ENCODE measurements at places on chromosomes 5 and 9.

DNA sequence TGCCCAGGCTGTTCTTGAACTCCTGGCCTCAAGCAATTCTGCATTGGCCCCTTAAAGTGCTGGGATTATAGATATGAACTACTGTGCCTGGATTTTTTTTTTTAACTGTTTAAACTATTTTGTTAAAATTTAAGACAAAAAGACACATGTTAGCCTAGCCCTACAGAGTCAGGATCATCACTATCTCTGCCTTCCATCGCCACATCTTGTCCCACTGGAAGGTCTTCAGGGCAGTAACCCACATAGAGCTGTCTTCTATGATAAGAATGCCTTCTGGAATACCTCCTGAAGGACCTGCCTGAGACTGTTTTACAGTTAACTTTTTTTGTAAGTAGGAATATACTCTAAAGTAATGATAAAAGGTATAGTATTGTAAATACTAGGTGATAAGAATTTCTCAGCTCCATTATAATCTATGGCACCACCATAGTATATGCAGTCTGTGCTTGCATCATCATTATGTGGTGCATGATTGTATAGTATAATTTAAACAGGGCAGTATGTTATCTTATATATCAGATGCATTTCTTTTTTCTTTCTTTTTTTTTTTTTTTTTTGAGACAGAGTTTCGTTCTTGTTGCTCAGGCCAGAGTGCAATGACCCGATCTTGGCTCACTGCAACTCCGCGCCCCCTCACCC lies 52.7 kb downstream of the DENND4C start:
- no peak for DNase-seq

GRCh38 chr9:137757613-137758029 lies 120.0 kb upstream of the CACNA1B start:
- no peak for DNase-seq

DNA sequence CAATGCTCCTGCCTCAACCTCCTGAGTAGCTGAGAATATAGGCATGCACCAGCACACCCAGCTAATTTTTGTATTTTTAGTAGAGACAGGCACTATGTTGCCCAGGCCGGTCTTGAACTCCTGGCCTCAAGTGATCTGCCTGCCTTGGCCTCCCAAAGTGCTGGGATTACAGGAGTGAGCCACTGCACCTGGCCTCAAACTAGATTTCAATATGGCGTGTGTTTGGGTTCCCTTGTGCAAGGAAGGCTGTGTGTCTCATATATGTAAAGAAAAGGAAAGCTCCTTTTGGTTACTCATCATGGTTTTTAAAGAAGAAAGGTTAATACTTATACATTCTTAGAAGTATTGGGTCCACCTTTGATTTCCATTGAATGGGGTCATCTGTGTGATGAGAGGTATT lies 70.7 kb downstream of the ANKRD33B start:
- DNase-seq: no peak

DNA sequence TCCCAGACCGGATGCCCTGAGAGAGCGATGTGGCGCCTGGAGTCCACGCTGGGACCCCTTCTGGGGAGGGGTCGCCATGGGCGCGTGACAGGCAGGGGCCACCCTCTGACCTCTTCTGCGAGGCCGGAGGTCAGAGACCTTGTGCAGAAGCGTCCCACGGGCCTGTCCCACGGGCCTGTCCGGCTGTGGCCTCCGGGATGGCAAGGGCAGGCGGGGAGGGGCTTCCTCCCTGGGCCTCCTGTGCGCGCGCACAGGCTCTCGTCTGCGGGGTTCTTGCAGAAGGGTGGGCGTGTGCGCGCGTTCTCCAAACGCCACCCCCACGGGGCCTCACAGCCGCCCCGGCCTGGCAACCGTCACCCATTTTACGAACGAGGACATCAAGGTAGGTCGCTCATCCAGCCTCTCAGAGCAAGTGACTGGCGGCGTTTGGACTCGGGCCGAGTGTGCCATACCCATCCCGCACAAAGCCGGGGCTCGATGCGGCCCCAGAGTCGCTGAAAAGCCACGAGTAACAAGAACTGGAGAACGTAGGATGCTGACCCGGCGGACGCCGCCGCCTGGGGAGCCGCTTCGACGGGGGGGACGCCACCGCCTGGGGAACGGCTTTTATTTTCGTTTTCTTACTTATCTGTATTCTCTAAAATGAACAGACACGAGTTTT lies 897 bp downstream of the AHRR start:
- DNase-seq: no peak

DNA sequence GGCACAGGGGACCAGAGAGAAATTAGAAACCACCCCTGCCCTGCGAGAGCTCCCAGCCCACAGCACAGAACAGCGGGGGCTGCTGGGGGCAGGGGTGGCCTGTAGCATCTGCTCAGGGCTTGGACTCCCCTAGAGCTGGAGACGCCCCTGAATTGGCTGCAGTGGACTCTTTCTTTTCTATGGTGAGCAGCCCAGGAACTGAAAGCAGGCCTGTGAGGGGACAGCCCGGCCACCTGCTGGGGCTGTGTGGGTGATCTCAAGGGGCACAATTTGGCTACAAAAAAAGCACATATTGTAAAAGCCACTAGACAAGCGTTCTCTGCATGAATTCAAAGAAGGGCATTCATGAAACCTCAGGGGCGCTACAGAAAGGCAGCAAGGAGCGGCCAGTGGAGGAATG lies 57.5 kb upstream of the ICE1 start:
- DNase-seq: no peak

DNA sequence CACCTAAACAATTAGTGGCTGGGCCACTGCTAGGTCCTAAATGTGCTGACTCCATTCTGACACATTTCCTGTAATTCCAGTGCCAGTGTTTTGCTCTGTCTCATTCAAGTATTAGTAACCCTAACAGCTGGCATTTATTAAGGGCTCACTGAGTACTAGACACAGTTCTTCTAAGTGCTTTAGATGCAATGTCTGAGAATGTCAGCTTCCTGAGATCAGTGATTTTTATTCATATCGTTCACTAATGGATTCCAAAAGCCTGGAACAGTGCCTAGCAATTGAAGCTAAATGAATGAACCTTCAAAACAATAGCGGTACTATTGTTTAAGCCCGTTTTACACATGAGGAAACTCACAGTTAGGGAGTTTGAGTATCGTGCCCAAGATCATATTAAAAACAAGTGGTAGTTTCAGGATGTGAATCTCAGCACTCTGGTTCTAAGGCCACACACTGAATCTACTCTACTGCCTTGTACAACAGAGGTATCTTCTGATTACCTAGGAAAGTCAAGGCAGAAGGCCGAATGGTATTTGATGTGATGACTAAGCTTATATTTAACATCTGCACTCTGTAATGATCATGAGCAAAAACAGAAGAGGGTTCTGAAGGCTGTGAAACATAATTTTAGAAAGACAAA lies 304.0 kb downstream of the PJA2 start:
- DNase-seq: no peak

DNA sequence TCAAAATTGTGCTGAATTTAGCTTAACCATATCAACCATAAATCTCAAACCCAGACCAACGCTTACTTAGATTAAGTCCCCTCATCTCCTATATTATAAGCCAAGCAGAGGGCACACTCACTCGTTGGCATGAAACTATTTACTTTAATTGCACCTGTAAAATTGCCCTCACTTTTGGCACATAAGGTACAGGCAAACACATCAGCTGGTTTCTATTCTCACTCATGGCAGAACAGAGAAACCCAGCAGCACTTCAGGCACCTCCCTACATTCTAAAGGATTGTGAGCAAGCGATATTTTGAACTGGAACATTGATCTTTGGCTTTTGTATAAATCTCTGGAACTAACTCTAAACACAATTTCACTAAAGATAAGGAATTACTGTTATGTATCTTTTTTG lies 845.6 kb upstream of the CDH6 start:
- DNase-seq: no peak

- DNase-seq: no peak
These were observed 139.6 kb downstream of the GABRB2 start for GRCh38 chr5:161406880-161407279.

DNA sequence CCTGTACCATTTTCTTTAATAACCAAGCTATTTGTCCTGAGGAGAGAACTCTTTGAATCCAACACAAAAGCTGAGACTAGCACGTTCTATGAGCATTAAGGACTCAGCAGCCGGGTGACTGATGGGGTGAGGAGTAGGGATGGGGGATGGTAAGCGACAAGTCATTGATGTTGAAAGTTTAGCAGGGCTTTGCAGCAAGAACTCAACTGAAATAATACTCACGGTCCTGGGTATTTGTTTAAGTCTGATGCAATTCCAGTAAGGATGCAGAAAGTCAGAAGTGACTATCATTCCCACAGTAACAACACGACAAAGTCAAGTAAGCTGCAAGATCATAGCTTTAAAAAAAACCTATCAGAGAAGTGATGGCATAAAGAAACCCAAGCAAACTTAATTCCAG lies 131.1 kb downstream of the ACTL7B start:
- DNase-seq: no peak

GRCh38 chr9:135753391-135754105 lies 51.6 kb downstream of the KCNT1 start:
- DNase-seq: no peak

- DNase-seq: no peak
These were observed 1.0 kb downstream of the MSX2 start for GRCh38 chr5:174725261-174725990.

DNA sequence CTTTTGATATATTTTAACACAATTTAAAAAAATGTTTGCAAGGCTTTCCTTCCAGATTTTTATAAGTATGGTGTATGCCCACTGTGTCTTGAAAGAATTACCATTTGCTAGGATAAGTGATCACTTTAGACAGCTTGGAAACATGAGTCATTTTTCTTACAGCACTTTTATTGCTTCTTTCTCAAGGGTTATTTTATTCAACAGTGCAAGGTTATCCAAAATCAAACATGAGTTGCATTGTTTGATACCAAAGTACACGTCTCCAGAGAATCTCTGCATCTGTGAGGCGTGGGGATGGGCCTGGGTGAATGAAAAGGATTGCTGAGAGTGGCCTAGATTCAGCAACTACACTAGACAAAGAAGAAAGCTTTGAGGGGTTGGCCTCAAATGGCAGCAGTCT lies 329.6 kb downstream of the ADAMTS6 start:
- DNase-seq: no peak

GRCh38 chr9:137301081-137301947 lies 757 bp downstream of the NRARP start:
- no peak for DNase-seq

DNA sequence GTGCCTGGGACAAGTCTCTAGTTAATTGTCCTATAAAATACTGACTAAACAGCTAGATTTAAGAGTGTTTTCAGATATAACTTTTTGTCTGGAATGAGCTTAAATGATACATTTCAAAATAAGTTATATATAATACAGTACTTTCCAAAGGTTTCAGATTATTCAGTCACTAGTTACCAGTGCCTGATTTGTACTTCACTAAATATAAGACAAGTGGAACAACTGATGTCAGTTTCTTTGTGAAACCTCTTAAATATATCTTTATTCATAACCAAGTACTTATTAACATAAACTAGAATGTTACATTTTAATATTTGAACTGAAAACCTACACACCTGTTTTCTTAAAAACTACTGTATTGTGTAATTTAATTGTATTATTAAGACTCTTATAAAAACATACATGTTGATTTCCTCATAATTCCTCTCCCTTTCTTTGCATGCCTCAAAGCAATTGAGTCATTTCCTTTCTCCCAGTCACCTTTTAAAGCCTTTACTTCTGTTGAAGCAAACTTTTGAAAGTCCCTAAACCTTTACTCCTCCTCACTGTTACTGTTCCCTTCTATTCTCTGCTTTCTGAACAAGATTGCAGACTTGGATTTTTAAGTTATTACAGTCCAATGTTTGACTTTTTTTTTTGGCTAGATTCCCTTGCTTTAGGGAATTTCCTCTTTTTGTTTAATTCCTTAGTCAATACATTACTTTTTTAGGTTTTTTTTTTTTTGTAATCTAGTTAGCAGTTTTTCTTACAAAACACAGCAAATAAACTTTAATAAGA lies 8.7 kb upstream of the SEMA6A start:
- no peak for DNase-seq

DNA sequence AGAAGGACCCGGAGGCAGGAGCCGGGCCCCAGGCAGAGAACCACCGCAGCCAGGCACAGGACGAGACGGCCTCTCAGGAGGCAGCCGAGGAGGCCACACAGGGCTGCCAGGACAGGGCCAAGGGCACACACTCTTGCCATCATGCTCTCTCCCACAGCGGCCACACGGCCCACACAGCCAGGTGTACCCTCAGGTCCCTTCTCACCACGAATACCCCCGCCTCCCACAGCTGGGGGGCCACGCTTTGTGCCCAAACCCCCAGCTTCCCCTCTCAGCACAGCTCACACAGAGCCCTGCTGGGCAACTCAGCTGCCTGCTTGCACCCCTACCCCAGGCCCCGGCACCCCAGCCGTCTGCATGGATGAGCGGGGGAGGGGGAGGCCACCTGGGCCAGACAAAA lies 5.3 kb downstream of the SSNA1 start:
- DNase-seq: no peak

DNA sequence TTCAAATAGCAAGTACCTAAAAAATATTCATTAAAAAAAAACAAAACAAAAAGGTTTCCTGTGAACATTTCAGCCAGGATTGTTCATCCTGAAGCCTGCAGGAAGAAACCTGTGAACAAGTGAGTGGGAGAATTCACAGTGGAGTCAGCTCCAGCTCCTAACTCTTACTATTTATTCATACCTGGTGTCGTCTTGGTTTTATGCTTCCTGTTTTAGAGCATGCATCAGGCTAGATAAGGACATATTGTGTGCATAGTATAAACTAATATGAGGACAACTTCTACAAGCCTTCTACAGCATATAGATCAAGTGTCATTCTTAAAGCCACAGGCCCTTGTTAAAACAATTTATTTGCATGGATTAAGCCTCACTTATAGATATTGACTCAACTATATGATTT lies 169.9 kb downstream of the EFNA5 start:
- no peak for DNase-seq

GRCh38 chr9:136171009-136171800 lies 33.7 kb downstream of the LHX3 start:
- no peak for DNase-seq

- no peak for DNase-seq
These were observed 439.5 kb downstream of the GADD45G start for GRCh38 chr9:90044263-90044662.

GRCh38 chr9:18911714-18912342 lies 121.2 kb downstream of the SAXO1 start:
- no peak for DNase-seq

DNA sequence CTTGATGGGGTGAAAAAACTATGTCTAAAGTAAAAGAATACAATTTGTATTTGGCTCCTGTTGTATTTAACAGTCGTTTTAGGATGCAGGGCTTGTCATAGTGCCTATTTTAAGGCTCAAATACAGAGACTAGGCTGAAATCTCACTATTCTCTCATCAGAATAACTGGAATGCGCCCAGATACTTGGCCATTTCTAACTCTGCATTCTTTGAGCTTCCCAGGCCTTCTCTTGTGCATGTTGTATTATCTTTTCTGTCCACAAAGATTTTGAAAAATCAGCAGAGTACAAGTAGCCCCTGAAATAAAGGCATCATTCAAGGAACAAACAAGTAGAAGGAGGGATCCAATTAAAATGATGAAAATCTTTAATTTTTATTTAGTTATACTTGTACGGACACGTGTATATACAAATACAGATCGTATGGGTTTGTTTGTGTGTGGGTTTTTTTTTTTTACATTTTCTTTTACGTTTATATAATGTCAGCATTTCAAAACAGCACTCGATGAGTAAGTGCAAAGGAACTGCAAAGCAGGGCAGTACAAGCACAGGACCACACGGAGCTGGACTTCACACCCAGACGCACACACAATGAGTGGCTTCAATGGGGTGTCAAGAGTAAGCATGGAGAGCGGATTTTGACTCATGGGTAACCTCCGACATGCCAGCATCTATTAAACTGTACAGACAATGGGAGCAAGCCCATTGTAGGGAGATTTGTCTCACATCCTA lies 294.0 kb downstream of the EFNA5 start:
- no peak for DNase-seq

Measured in adrenal gland (tissue), 19 donors.